Muscle of leg (tissue), 16 donors: ENCODE measurements at places on chromosomes 16 and 17. TPM values are rescaled to one million over a fixed set of nuclear protein-coding genes. Genes with fewer than 3 reads are reported as not detected.

SLC38A8 gene
- polyA plus RNA-seq: not detected

NOD2 gene
- 1.6 TPM for polyA plus RNA-seq

GCGR gene
- not detected for polyA plus RNA-seq

ZNF286A gene
- polyA plus RNA-seq: 19.9 TPM

COPZ2 gene
- polyA plus RNA-seq: 37.9 TPM

CAVIN1 gene
- 334 TPM for polyA plus RNA-seq

PIRT gene
- 0.11 TPM for polyA plus RNA-seq

KRTAP2-3 gene
- polyA plus RNA-seq: not detected

PRSS27 gene
- 0.92 TPM for polyA plus RNA-seq

KAT8 gene
- polyA plus RNA-seq: 53.2 TPM

SKAP1 gene
- polyA plus RNA-seq: 0.22 TPM

CTRB1 gene
- polyA plus RNA-seq: 0.56 TPM

IL34 gene
- 8.3 TPM for polyA plus RNA-seq

NME2 gene
- 410 TPM for polyA plus RNA-seq

RAP1GAP2 gene
- polyA plus RNA-seq: 2.0 TPM

ALOX12B gene
- polyA plus RNA-seq: not detected

SPN gene
- polyA plus RNA-seq: 0.78 TPM

SENP3 gene
- 38.1 TPM for polyA plus RNA-seq

HAP1 gene
- polyA plus RNA-seq: 0.05 TPM

SDR42E1 gene
- polyA plus RNA-seq: 0.78 TPM

KRTAP4-3 gene
- not detected for polyA plus RNA-seq

CD68 gene
- polyA plus RNA-seq: 36.9 TPM

RBFOX1 gene
- polyA plus RNA-seq: 47.6 TPM

ATAD5 gene
- polyA plus RNA-seq: 2.6 TPM

RND2 gene
- polyA plus RNA-seq: 1.1 TPM

PDE6G gene
- polyA plus RNA-seq: 3.9 TPM
